GM10248 (cell line): ENCODE measurements at places on chromosomes 3 and 15.

GRCh38 chr15:98954411-98954810, 53.2 kb downstream of the PGPEP1L start:
- DNase-seq, result no peak

DNA sequence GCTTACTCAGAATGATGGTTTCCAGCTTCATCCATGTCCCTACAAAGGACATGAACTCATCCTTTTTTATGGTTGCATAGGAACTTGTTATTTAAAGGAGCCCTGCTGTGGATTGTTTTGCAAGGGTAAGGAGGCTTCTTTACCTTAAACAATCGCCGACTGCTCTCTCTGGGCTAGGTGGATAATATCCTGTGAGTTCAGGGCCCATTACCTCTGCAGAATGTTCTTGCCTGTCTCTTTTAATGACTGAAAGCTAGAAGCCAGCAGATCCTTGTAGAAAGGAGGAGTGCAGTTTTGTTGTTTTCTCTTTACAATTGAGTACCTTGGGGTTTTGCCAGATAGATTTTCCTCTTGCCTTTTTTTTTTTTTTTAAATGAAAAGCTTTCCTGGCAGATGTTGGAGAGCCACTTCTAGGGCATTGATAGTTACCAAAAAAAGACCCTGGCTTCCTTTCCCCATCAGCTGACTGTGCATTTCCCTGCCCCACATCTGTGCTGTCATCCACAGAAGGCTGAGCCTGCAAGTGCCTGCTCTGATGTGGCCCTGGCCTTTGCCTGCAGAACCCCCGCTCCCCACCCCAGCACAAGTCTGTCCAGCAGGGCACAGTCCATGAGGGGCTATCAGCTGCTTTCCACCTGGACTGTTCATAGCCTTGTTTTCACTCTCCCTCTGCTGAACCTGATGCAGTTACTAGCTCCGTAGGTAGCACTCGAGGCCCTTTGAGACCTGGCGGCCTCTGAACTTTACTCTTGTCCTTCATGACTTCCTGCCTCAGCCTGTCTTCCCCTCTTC, 113.1 kb downstream of the CHCHD6 start:
- no peak for DNase-seq

DNA sequence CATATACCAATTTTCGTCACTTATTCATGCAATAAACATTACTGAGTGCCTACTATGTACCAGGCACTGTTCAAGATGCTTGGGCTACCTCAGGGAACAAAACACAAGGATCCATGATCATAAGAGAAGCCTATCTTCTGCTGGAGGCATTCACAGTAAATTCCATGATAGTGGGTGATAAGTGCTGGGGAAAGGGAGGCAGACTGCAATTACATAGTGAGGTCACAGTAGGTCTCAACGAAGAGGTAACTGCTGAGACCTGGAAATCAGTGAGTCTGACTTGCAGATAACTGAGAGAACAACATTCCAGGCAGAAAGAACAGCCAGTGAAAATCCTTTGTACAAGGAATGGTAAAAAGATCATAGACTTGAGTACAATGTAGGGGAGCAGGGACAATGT, 33.6 kb downstream of the RAF1 start:
- no peak for DNase-seq

- DNase-seq, result no peak
Measured at GRCh38 chr3:182305881-182306665, 487.2 kb upstream of the ATP11B start.

DNA sequence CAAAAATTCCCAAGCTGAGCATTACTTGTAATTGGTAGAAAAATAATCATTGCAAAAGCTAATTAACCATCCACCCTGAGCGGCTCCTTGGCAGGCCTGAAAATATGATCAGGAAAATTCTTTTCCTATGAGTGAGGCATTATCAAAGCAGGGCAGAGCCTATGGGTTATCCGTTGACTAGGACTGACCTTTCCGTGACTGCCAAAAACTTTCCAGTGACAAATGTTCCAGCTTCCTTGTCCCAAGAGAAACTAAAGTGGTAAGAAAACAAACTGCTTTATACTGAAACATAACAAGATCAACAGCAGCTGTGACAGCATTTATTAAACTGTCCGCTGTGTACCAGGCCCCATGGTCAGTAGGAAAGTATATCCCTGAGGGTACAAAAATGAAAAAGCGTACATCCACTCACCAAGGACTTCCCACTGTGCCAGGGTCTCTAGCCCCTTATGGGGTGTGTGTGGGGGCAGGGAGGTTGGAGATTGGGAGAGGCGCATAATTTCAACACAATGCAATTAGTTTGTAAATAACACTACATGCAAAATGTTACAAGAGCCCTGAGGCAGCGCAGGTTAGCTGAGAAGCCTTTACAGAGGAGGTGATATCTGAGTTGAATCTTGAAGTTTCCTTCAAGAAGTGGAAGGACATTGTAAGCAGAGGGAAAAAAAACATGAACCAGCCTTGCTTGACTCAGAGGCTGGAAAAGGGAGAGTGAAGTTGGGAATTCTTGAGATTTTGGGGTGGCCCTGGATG, 8.5 kb downstream of the LIPC start:
- DNase-seq, result no peak

- no peak for DNase-seq
Measured at GRCh38 chr3:184526088-184526433, 35.5 kb upstream of the EPHB3 start.

DNA sequence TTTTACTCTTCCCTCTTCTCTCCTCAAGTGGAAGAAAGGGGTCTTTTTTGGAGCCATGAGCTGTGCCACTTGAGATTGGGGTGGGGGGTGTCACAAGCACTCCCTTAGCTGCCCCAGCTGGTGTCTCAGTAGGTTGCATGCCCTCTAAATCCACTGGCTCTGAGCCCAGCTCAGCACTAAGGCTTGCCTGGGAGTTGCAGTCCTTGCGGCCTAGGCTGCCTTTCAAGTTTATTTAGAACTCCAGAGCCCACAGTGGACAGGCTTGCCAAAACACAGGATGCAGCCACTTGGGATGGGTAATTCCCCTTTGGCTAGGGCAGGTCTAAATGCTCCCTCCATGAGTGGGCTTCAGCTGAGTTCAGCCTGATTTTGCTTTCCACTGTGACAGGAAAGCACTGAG, 24.7 kb downstream of the C3orf20 start:
- DNase-seq, result no peak

DNA sequence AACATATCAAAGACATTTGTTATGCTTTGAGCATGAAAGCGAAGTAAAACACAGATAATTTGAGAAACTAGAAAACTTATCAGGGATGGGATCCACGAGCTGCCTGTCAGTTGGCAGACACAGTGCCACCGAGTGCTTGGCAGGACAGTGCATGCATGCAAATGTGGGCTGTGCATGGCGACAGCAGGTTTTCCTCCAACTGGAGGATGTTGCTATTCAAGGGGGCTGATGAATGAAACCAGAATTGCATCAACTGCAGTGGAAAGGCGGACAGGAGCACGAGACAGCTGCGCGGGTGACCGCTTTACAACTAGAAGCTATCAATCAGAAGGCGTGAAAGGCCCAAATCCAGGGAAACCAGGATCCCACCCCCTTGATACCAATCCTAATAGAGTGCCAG, 244.3 kb downstream of the NR2F2 start:
- no peak for DNase-seq

DNA sequence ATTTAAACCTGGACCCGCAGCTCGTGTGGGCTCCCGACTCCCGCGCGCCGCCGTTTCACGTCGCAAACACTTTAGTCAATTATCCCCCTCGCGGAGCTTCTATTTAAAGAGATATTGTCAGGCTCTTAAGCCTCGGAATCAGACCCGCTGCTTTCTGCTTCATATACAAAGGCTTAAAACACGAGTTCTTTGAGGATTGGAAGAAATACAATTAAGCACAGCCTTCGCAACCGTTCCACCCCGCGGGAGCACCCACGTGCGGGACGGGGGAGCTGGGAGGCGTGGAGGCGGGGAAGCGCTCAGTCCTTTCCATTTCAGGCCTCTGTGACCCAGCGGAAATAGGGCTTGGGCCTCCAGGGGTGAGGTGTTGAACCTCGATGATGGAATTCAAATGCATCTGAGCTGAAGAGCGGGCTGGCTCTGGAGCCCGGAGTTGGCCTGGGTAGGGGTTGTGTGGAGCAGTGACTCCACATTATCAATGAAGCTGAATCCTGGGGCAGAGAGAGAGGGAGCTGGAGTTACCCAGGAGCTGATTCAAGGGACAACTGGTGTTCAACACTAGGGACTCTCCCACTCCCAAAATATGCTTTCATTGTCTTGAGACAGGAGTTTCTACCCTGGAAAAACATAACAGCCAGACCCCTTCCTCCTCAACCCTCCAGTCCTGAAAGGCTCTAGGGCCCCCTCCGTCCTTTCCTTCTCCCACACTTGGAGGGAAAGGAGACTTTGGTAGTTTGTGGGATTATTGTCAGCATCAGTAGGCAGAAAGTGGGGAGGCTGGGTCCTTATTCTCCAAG, 2.4 kb downstream of the ANKRD63 start:
- no peak for DNase-seq

DNA sequence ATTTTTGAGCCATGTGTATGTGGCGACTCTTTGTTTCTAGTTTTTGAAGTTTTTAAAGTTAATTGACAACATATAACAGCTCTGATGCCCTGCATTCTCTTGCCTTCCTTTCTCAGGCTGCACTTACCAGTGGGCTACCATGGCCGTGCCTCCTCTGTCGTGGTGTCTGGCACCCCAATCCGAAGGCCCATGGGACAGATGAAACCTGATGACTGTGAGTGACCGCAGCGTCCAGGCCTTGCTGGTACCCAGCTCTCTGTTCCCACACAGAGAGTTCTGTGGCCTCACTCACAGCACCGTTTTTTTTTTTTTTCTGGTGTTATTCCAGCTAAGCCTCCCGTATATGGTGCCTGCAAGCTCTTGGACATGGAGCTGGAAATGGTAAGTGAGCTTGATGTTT, 15.1 kb downstream of the FAH start:
- no peak for DNase-seq

- no peak for DNase-seq
Measured at GRCh38 chr15:36947035-36947719, 153.2 kb downstream of the MEIS2 start.

GRCh38 chr15:49423901-49424550, 984 bp downstream of the FGF7 start:
- no peak for DNase-seq

GRCh38 chr3:157127831-157128767, 31.8 kb downstream of the CCNL1 start:
- peak; percentile 48 for DNase-seq

- no peak for DNase-seq
Measured at GRCh38 chr3:61688307-61688984, 127.1 kb downstream of the PTPRG start.

GRCh38 chr3:68162644-68163043, 508.2 kb upstream of the SUCLG2 start:
- no peak for DNase-seq

DNA sequence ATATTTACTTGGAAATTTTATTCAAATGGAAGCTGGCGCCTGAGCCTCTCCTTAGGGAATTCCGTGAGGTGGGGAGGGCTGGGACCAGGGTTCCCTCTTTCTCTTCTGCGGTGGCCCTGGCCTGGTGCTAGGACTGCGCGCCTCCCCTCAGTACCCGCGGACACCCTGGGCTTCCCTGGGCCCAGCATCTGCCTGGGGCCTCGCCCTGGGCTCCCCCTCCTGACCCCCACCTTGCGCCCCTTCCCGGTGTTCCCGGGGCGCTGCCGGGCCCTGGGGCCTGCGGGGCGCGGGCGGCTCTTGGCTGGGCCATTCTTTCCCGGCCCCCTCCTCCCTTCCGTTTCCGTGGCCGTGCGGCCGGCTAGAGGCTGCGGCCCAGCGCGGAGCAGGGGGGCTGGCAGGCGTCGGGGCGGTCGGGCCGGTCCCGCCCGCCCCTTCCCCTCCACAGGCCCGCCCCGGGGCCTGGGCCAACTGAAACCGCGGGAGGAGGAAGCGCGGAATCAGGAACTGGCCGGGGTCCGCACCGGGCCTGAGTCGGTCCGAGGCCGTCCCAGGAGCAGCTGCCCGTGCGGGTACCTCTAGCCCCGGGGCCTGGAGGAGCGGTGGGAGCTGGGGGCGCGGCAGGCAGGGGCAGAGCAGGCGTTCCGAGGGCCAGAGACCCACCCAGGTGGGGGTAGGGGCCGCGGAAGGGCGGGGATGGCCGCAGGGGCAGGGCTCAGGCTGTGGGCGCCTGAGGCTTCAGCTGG, at the start of gene FES:
Gene FES, plus strand, starts transcription at position 529 of the 743 bp plus-strand sequence. CDS start 542 bp downstream, outside the sequence.
- DNase-seq, result peak; percentile 41

- DNase-seq, result no peak
Measured at GRCh38 chr15:66761726-66762595, 59.9 kb downstream of the SMAD6 start.

- DNase-seq, result no peak
Measured at GRCh38 chr3:146159616-146160320, 1.2 kb downstream of the PLOD2 start.

GRCh38 chr3:104279617-104280016, 1087.1 kb upstream of the ALCAM start:
- DNase-seq, result no peak

DNA sequence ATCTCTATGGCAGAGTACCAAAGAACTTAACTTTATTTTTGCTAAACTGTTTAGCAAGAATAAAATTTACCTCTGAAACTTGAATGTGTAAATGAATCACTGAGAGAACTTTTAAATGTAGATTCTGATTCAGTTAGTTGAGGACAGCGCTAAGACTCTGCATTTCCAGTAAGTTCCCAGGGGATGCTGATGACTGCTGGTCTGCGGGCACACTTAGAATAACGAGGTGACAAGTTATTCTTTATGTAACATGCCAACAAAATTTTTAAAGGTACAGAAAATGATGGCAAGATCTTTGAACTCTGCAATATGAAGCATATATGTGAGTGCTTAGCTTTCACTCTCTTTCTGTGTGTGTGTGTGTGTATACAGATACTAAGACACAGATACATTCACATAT, 56.4 kb downstream of the TGFBR2 start:
- no peak for DNase-seq

GRCh38 chr15:84725001-84725491, 9.1 kb upstream of the SEC11A start:
- peak; percentile 25 for DNase-seq

DNA sequence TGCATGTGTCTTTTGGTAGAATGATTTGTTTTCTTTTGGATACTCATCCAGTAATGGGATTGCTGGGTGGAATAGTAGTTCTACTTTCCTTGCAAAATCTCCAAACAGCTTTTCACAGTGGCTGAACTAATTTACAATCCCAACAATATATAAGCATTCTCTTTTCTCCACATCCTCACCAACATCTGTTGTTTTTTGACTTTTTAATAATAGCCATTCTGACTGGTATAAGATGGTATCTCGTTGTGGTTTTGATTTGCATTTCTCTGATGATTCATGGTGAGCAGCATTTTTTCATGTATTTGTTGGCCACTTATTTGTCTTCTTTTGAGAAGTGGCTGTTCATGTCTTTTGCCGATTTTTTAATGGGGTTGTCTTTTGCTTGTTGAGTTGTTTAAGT, 55.8 kb downstream of the ST8SIA2 start:
- DNase-seq, result no peak
